ENCODE measurements at places on chromosomes 16 and 17.

- DNase-seq = no peak
These were observed 5.8 kb upstream of the UTS2R start for GRCh38 chr17:82365606-82366295.

DNA sequence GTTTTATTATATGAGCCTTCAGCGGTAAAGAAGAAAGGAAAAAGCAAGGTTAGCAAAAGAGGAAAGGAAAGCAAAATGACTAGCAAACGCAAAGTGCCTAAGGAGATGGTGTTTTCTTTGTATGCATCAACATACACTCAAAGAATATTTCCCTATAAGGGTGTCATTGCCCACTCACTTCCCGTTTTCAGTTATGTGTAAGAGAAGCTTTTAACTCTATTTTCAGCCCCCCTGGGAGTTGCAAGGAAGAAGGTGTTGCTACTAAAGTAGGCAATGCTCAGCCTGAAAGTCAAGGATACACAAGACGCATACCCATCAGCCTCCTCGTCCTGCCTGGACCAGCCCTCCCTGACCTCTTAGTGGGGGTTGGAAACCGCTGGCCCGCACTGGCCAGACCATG, 267.7 kb upstream of the ZFHX3 start:
- no peak for DNase-seq

GRCh38 chr17:34616148-34616547, 36.8 kb downstream of the TMEM132E start:
- no peak for DNase-seq

GRCh38 chr17:2347805-2348685, 10.7 kb downstream of the SGSM2 start:
- DNase-seq = no peak

GRCh38 chr16:1309888-1310831, 724 bp downstream of the UBE2I start:
- DNase-seq = peak; percentile 65

DNA sequence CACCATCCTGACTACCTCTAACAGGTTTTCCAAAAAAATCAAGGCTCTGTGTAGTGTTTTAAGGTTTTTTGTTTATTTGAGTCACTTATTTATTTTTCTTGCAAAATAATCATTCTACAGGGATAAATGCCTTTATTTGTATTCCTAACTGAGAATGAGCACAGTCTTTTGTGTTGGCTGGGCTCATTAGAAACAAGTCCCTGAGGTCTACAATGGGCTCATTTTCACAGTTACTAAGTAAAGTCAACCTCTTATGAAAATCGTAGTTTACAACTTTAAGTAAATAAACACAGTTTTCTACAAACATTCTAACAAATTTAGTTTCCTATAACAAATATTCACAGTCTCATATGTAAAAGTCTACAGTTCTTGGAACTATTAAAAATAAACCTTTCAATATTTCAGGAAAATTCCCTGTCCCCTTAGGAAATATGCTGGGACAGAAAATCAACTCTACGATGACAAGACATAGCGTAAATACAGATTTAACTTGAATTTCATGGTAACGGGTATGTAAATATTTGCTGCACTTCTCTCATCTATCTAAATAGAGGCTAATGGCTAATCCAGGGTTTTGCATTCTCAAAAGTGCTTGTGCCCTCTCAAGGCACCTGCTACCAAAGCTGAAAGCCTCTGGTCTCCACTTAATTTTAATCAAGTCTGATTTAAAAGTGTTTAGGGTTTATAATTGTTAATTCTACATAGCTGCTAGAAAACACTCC, 31.5 kb upstream of the CDH5 start:
- DNase-seq = no peak
